ENCODE measurements at places on chromosomes 5 and 9.
A peak's percentile ranks its signal among the peaks of the same experiment; 100 is the strongest.

- no peak for DNase-seq
Measured at GRCh38 chr9:121725008-121725775, 73.8 kb downstream of the DAB2IP start.

GRCh38 chr5:73615085-73615484 is 10.9 kb upstream of the ARHGEF28 start:
- no peak for DNase-seq

DNA sequence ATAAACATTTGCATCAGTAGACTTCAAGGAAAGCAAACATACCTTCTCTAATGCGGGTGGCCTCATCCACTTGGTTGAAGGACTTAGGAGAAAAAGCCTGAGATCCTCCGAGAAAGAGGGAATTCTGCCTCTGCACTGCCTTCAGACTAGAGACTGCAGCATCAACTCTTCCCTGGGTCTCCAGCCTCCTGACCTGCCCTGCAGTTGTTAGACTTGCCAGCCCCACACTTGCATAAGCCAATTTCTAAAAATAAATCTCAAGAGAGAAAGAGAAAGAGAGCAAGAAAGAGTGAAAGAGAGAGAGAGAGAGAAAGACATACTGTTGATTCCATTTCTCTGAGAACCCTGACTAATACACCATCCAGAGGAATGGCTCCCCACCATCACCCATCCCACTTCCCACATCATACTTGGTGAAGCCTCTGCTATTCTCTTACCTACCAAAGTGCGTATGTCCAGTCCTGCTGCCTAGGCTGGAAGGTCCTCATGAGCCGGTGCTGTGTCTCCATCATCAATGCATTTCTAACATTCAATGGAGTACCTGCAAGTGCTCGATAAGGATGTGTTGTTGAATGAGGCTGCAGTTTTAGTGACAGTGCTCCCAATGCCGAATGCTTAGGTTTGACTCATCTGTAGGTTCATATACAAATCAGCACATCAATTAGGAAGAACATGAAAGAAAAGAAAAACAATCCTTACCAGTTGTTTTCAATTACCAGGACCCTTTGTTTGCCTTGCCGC is 35.1 kb downstream of the ZNF622 start:
- DNase-seq: no peak

DNA sequence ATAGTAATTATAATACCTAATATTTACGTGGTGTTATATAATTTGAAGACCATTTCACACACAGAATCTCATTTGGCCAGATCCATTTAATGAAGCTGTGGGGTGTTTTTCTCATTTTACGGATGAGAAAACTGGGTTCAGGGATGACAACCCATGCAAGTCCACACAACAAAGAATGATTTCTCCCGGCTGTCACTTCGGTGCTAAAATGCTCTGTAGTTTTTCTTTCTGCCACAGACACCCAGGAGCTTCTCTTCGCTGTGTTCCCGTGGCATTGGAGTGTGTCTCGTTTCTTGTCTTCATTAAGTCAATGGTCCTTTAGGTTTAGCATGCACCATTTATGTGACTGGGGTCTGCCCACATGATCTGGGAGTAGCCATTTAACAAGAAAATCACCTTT is 308.5 kb downstream of the ENC1 start:
- DNase-seq: no peak

GRCh38 chr5:150286820-150287219 is 2.8 kb downstream of the CAMK2A start:
- DNase-seq: no peak

DNA sequence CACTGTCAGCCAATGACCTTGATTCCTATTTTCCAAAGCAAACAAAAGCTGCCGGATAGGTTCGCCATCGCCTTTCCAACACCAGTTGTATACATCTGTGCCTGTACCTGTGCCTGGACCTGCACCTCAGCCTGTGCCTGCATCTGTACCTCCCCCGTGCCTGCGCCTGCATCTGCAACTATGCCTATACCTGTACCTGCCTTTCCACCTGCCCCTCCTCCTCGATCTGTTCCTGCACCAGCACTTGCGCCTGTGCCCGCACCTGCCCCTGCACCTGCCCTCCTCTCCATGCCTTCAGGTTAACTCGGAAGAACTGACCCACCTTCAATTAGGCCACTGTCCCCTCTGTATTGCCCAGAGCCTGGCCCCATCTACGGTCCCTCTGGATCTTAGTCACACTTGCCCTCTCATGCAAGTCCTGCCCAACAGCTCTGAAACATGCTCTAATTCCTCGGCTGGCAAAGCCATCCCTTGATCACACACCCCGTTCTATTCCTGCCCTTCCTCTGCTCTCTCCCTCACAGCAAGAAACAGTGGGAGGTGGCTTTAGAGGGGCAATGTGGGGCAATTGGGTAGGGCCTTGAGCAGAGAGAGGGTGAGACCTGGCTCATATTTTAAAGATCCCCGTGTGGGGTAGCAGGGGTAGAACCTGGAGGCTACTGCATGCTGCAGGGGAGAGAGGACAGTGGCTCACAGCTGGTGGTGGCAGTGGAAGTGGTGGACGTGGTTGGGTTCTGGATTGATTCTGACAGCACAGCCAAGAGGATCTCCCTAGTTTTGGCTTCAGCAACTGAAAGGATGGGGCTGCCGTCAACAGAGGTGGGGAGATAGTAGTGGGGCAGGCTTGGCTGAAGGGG is 59.6 kb upstream of the PHYKPL start:
- DNase-seq: no peak

DNA sequence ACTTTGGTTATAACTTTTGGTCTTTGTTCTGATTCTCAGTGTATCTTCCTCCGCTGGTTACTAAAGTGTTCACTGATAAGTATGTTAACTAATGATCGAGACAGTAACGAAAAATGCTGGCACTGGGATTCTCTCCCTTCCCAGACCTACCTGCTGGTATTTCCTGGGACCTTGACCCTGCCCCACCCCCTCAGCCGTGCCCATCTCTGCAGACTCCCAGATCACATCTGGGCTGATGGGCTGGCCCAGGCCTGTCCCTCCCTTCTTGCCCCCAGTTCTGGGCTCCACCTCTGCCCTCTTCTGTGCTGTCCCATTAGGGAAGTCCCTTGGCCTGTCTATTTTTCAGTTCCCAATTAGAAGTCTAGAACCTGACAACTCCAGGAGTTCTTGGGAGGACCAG is 46.9 kb downstream of the NEURL1B start:
- no peak for DNase-seq

DNA sequence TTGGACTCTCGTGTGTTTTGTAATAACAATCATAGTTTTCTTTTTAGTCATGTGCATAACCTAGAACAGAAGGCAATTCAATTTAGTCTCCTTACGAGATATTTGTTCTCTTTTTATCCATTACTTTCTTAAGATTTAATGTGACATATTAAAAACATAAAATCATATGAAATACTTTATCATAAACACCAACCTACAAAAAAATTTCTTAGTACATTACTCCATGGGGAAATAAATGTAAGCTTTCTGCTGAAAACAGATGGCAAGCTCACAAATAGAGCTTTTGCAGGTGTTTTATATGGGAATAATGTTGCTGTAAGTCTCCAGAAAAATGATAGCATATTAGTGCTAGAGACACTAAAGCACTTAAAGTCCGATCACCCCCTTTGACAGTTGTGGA is 1035.2 kb upstream of the ARRDC3 start:
- no peak for DNase-seq

DNA sequence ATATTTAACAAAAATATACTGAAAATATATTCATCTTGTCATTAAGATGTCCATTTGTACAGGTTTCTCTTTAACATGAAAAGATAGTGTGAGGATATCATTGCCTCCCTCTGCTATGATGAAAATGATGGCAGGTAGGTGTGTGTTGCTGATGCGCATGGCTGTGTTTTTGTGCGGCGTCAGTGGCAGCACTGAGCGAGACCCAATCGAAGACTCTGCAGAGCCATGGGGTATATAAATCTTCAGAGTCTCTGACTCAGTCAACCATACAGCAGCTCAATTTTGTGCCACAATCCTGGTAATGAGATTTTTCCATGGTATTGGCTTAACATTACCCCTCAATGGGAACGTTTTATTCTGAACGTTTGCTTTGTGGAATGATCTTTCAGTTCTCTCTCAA is 153.5 kb upstream of the IQGAP2 start:
- no peak for DNase-seq

GRCh38 chr9:132283165-132283564 is 71.6 kb downstream of the SETX start:
- no peak for DNase-seq

- no peak for DNase-seq
Measured at GRCh38 chr9:123350590-123351310, 5.2 kb upstream of the CRB2 start.

DNA sequence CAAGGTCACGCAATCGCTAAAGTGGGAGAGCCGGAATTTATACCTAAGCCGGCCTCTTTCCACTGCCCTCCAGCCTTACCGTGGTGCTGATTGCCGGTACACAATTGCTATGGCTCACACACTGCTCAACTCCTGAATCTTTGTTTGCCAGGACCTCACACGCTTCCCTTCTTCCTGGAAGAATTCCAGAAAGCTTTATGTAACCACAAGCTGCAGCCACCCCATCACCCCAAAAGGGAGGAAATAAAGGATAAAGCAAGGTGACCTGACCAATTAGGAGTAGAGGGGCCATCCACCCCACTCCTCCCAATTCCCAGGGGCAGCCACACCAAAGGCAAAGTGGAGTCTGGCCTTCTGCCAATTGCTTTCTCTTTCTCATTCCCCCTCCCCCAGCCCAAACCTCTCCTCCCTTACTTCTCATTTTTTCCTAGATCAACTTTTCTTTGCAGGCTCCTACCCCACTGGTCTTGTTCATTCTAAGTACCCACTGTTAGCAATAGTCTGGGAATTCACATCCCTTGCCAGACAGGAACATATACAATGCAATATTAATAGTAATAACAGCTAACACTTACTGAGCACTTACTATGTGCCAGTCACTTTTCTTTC is 18.0 kb upstream of the CDC23 start:
- peak; percentile 9 for DNase-seq

- no peak for DNase-seq
Measured at GRCh38 chr9:108035487-108035886, 545.9 kb upstream of the KLF4 start.

DNA sequence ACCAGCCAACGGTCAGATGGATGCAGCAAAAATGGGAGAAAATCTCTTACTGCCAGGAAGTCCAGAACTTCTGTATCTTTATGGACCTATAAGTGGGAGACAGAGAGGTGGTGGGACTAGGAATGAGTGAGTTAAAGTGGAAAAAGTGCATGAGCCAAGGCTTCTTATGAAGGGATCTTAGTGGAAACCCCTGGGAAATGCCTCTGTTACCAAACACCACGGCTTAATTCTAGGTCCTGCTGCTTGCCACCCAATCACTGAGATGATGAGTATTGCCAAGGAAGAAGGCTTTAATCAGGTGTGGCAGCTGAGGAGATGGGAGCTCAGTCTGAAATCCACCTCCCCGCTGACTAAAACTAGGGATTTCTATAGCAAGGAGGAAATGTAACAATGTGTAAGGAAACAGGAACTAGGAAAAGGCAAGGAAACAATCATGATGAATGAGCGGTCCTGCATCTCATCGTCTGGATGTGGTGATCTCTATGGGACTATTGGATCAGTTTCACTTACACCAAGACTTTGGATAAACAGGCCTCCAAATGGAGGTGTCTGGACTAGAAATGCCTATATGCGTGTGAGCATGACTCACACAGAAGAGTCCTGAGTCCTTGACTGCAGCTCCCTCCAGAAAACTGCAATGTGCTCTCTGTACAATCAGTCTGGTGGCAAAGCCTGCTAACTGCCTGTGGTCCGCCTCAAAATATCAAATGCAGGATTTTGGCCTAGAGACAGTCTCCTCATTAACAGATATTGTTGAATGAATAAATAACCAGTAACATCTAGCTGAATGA is 98.2 kb upstream of the PRR16 start:
- no peak for DNase-seq

DNA sequence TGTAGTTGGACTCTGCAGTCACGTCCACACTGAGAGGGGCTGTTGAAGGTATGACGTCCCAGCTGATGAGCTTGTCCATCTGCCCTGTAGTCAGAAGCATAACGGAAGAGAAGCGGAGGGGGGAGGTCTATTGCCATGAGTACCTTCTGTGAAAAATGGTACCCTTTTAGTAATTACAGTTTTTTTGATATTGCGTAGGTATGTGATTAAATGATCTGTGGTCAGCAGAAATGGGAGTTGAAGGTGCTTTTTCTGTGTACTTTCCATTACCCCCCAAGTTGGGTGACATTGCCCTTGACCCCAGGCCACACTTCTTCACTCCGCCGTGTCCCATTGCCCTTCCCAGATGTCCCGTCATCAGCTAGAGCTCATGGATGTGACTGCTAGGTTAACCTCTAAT is 45.9 kb downstream of the SNX30 start:
- DNase-seq: no peak

DNA sequence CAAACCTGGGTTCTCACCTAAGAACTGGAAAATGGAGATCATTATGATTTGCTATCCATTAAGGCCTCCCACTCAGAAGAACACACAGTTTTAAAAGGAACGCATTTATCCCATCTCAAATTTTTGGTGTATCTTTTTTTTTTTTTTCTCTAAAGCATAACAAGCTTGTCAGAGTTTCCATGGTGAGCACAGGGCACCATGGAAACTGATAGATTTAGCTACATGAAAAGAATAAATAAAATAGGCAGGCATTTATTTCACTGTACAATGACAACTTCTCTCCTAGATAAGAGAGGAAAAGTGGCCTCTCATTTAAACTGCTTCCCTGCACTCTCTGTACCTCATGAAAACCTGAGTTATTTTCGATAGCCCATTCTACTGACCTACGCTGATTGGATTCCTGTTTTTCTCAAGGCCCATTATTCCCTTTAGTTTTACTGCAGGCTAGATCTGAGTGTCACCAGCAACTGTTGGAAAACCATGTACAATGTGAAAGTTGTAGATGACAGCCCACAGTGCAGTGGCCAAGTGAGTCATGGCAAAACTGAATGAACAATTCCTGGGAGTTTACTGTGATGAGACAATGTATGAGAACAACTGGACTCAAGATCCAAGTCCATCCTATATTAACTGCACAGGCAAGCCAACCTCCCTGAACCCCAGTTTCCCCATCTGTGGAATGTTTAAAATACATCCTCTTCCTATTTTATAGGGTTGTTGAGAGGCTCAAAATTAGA is 4.3 kb upstream of the GDA start:
- no peak for DNase-seq

DNA sequence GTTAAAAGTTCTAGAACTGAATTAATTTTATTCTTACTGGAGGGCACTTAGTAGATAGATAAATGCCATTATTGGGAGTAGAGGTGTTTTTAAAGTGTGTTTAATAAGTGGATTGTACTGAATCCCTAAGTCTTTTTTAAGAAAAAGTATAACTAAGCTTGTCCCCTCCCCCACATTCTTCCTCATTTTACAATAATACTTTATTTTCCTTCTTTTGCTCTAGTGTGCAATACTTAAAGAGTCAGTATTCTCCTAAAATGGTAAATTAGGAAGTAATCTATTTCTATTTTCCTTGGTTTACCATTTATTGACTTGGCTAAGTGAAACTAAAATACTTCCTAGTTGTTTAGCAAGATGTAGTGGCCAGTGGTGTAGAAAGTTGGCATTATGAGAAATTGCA is 11.6 kb downstream of the UBLCP1 start:
- DNase-seq: no peak

DNA sequence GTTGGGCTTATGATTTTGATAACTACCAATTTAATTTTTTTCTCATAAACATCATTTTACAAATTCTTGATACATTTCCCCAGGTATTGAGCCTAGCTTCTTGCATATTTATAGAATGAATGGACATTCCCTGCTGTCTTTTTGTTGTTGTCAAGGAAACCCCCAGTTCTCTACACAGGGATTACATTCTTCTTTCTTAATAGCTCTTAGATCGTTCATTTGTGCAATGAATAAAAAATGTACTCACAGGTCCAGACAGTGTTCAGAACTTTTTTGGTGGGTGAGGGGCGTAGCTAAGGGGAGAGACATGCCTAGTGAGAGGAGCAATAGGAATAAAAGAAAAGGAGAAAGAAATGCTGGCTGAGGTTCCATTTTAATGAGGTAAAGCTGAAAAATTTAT is 58.6 kb downstream of the VCAN start:
- peak; percentile 11 for DNase-seq

Measured in kidney glomerular epithelial cell (primary cell).